Suprapubic skin (tissue), 4 donors: ENCODE measurements at places on chromosomes 1 and 21. TPM values are rescaled to one million over a fixed set of nuclear protein-coding genes. Genes with fewer than 3 reads are reported as not detected.

GRCh38 chr1:224623310-224623714, 7.2 kb downstream of the CNIH3 start:
- no peak overlapping the region for H3K4me3 ChIP-seq
- no peak for DNase-seq
- no peak overlapping the region for H3K27ac ChIP-seq

GRCh38 chr1:30847358-30847972, 61.1 kb downstream of the SDC3 start:
- H3K4me1 ChIP-seq, result peaks cover 7% of the 10 kb centered on the region
- peak; percentile 89 for DNase-seq
- H3K4me3 ChIP-seq, result no peak overlapping the region
- no peak overlapping the region for H3K27ac ChIP-seq
- H3K36me3 ChIP-seq, result no peaks in the 10 kb centered on the region
- peaks cover 23% of the 10 kb centered on the region for H3K27me3 ChIP-seq

DNA sequence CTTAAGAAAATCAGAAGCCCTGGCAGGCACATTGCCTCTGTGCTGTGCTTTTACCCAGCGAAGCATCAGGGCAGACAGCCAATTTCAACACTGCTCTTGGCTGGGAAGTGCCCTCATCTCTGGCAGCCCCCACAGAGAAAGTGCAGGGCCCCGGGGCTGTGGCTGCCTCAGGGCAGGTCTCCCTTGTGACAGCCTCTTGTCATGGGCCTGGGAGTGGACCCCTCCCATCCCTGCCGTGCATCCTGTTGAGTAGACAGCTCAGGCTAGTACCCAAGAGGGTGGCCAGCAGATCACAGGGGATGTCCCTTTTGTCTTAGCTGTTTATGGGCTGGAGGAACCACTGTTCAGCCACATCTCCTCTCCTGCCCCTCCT, 23.3 kb downstream of the TTC34 start:
- no peaks in the 10 kb centered on the region for H3K36me3 ChIP-seq
- H3K4me3 ChIP-seq, result no peak overlapping the region
- no peaks in the 10 kb centered on the region for H3K4me1 ChIP-seq
- DNase-seq, result peak; percentile 30
- H3K27ac ChIP-seq, result no peak overlapping the region
- H3K27me3 ChIP-seq, result peaks cover 23% of the 10 kb centered on the region

The LRRC7 gene
- total RNA-seq, result 0.57 TPM
